CD4-positive, alpha-beta T cell treated with Interleukin-6 for 4 hours (primary cell): ENCODE measurements at places on chromosomes 2 and 18.

DNA sequence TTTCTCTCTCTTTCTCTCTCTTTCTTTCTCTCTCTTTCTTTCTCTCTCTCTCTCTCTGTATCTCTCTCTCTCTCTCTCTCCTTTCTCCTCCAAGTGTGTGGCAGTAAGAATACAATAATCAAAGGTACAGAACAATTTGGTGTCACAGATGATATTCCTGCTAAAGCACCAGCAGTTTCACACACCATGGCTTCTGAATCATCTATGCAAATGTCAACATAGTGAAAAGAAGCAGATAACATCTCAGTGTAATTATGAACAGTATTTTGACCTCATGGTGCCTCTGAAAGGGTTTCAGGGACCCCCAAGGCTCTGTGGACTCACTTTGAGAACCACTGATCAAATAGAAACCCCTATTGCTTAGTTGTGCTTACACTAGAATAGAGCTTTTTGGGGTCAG, 38.5 kb upstream of the CSRNP3 start:
- no peak for DNase-seq

DNA sequence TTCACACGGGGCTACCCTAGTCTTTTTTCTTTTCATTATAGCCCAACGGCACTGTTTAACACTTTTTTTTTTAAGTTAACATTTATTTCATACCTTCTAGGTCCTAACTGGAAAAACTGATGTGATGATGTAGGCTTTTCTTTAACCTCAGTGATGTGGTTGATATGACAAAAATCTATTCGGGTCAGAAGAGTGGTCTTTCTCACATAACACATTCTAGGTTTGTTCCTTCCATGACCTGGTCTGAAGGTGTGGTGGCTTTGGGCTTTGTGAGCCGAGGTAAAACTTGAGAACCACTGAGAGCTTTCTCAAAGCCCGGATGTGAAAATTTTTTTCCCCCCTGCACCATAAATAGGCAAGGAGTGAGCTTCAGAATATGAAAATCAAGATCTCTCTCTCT, 44.2 kb downstream of the GPD2 start:
- DNase-seq: no peak

DNA sequence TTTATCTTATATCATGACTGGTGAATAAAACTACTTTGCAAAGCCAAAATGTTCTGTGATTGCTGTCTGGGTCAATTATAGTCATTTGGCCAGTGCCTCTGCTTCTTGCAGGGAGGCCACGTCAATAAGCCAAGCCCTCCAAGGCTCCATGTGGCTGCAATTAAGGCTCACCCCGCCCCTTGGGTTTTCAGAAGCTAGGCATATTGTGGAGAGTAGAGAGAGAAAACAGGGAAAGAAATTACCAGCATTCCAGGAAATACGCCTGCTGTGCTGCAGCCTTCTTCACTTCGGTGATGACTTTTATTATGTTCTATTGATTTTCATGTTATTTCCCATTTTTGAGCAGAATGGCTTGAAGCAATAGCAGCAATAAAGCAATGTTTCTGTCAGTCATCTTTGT, 319.7 kb downstream of the SOX11 start:
- DNase-seq: no peak

DNA sequence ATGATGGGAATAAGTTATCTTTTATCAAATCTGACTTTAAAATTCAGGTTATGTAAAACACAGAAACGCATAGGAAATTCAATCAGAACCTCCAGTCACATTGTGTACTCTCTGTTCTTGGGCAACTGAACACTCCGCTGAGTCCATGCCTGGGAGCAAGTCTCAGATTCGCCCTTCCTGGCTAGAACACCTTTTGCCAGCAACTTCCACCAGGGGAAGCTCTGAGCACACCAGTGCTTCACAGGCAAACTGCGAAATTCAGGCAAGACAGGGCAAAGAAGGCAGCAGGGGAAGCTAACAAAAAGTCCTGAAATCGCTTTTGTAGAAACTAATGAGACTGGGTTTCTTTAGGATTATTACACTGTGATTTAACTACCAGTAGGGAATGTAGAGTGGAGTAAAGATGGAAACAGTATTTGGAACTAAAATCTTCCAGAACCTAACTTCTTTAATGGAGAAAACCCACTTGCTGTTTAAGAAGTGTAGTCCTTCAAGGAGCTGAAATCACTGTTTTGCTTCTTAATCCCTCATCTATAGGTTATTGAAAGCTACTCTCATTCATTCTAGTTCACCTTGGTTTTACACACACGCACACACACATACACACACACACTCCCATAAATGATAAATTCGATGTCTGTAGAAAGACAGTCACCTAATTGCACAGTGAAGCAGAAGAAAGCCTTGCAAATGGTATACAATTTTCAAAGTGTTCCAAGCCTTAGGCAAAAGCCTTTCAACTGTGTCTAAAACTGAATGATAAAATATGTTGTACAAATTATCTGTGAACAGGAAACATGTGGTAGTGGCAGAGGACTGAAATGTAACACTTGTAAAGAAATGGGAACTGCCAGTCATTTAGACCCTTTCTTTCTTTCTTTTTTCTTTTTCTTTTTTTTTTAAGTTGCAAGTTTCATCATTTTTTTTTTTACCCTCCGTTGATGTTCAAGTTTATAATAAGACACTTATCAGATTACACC, 214.5 kb downstream of the TMEM182 start:
- DNase-seq: no peak

DNA sequence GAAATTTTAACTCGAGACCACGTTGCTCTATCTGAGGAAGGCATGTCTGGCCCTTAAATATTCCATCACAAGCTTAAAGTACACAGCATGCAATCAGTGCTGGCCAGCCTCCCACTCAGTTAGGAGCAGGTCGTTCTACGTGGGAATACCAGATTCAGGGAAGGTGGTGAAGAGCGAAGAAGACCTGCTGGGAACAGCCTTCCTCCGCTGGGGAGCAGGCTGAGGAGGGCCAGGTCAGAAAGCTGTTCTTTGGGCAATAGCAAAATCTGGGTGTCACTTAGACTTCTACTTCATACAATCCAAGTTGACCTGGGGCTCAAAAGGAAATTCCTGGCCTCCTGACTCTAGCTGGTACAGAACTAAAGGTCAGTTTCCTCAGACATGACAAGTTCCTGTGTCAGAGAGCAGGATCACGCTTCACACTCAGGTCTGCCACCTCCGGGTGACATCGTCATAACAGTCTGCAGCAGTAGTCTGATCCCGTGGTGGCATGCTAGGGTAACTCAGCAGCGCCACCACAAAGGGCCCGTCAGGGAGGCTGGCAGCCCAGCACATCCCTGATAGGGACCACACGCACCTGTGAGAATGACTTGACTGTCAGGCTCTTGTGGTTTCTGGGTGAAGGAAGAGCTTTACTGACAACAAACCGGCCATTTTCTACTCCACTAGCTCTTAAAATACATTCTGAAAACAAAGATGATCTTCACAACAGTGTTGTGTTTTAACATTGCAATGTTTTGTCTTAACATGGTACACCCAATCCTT, 35.2 kb upstream of the NAPG start:
- DNase-seq: peak; percentile 61

DNA sequence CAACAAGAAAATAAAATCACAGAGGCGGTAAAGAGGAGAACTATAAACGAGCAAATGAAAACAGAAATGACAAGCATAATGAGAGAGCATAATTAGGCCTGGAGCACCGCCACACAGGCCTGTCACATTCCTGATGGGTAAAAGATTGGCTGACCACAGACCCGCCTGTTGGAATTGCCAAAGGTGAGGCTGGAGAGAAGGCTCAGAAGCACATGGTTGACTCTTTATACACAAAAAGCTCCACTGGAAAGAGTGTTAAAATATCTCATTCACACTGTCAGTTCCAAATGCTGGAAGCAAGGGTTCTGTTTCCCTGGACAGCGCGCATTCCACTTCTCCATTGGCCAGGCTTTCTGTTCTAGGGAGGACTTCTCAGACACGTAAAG, 5.9 kb upstream of the LGALSL start:
- no peak for DNase-seq

DNA sequence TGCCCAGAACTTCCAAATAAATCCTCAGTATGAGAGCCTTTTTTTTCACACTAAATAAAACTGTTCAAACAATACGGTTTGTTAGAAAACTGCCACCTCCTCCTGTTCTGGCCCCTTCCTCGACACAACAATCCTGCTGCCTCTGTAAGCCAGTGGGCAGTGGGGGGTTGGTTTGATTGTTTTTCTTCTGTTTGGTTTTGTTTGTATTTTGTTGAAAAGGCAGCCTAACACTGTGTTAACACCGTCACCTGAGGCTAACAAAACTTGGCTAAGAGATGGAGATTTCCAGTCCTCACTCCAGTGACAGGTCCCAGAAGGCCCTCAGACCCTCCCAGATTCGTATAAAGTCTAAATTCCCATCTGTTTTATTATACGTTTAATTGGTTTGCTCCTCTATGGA, 402.1 kb downstream of the ZNF521 start:
- DNase-seq: no peak

DNA sequence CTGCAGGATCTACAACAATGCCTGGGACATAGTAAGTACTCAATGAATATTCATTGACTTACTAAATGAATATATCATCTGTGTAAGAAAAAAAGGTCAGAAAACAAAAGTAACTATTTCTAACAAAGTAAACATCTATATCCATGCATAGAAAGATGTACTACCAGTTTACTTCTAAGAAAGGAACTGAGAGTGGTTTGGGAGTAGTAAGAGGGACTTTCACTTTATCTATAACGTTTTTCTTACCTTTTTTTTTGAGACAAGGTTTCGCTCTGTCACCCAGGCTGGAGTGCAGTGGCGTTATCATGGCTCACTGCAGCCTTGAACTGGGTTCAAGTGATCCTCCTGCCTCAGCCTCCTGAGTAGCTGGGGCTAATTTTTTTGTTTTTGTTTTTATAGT, 25.7 kb downstream of the DHX57 start:
- DNase-seq: no peak
